ENCODE measurements at places on chromosomes 7 and 10.

DNA sequence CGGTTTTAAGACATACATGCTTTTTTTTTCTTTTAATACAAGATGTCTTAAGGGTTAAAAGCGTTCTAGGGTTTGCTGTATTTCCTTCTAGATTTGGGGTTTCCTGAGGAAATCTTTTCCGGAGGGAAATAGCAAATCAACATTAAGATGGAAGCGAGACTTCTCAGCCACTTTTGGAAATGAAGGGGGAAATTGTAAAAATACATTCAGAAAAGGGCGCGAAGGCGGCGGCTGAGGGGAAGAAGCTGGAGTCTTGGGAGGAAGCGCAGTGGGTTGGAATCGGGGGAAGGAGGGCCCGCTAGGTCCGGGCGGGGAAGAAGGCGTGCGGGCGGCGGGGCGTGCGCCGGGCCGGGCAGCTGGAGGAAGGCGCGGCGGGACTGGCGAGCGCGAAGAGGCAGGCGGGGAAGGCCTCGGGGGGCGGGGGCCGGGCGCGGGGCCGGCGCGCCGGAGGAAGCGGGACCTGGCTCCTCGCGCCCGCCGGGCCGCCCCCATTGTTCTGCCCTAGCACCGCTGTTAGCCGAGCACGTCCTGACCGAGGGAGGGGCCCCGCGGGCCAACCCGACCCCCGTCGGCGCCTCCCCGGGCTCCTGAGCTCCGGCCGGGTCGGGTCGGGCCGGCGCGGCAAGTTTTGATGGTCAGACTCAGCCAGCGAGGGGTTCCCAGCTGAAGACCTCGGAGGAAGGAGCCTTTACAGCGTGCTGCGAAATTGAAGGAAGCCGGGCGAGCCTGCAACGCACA lies 1.5 kb upstream of the SKIDA1 start:
- DNase-seq = no peak

GRCh38 chr7:17367502-17367901 lies 69.0 kb downstream of the AHR start:
- DNase-seq = no peak

DNA sequence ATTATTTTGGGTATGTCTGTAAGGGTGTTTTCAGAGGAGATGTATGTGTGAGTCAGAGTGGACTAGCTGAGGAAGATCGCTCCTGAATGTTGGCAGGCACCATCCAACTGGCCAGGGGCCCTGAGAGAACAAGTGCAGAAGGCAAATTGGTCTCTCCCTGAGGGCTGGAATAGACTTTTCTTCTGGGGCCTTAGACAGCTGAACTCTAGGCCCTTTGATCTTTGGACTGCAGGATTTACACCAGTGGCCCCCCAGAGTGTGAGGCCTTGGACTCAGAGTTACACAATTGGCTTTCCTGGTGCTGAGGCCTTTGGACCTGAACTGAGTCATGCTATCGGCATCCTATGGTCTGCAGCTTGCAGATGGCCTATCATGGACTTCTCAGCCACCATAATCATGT lies 217.2 kb downstream of the REEP3 start:
- no peak for DNase-seq

DNA sequence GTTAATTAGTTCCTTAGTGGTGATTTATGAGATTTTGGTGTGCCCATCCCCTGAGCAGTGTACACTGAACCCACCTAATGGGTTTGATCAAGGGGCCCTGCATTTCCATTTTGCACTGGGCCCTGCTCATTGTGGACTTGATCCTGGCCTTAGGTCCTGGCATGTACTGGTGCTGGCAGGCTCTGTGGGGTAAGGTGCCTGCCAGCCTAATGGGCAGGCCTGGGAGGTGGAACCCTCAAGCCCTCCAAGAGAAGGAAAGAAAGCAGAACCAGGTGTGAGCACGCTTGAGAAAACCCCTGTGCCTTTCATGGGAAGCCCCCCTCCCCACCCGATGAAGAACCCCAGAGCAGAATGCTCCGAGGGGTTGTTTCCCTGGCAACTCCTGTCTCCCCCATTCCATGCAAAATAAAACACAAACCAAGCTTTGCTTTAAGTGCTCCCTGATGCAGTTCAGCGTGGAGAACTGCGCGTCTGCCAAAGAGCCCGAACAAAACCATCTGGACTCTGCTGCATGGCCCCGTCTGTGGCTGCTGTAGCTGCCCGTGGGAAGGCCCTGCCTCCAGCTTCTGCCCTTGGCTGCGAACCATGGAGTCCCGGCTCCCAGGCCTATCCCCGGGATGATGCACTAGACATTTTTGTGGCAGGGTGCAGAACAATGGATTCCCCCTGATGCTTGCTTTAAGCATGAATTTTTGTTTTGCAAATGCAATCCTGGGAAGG lies 123.3 kb downstream of the PRPF18 start:
- no peak for DNase-seq

DNA sequence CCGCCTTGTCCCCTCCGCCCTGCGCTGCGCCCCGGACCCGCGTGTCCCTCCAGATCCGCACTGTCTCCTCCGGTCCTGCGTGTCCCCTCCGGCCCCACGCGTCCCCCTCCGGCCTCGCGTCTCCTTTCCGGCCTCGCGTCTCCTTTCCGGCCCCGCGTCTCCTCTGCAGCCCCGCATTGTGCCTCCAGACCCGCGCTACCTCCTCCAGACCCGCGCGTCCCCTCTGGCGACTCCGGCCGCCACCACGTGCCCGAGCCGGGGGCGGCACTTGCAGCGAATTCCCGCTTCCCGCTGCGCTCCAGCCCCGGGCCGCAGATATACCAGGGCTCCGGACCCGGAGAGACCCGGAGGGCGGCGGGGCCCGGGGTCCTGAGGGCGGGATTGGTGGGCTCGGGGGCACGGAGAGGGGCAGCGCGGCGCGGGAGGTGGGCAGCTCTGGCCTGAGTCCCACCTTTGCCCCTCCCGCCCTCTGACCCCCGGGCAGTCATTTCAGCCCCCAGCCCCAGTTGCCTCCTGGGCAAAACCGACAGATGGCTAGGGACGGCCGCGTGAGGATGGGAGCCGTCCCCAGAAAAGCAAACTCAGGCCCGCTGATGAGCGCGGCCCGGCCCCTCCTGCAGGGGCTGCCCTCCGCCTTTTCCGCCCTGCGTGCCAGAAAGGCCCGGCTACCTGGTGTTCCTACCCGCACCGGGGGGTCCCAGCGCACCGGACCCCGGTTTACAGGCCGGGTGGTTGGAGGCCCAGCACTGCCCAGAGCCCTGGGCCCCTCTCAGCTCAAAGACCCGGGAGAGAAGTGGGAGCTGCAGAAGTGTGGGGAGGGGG lies 56.5 kb downstream of the RBM17 start:
- DNase-seq = no peak

- DNase-seq = no peak
These were observed 7.0 kb downstream of the HHEX start for GRCh38 chr10:92696606-92697383.

- DNase-seq = no peak
These were observed 8.7 kb upstream of the POLD2 start for GRCh38 chr7:44132039-44132438.

- DNase-seq = no peak
These were observed 250.7 kb downstream of the RPS24 start for GRCh38 chr10:78284381-78284780.

DNA sequence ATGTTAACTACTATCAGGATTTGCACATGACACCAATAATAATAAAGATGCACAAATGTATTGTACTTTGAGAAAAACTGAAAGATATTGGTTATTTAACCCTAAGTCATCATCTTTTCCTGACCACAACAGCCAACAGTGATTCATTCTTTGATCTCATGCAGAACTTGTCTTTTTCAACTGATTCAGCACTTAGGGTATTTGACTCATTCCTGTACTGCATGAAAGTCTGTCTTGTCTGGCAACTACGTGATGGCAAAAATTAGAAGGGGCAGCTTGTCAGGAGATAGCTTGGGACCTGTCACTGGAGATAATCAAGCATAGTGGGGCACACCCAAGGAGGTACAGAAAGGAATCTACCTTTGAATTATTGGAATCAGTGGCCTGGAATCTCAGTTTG lies 77.8 kb upstream of the LRRC17 start:
- no peak for DNase-seq

- no peak for DNase-seq
These were observed 24.3 kb downstream of the FAM20C start for GRCh38 chr7:216360-217300.

- no peak for DNase-seq
These were observed 66.9 kb upstream of the UNC5B start for GRCh38 chr10:71145352-71145945.

GRCh38 chr7:101564778-101565211 lies 64.3 kb downstream of the MYL10 start:
- DNase-seq = no peak

- no peak for DNase-seq
These were observed 730.5 kb downstream of the ZWINT start for GRCh38 chr10:55630491-55631056.

- no peak for DNase-seq
These were observed 7.0 kb downstream of the NFKB2 start for GRCh38 chr10:102402512-102402896.

DNA sequence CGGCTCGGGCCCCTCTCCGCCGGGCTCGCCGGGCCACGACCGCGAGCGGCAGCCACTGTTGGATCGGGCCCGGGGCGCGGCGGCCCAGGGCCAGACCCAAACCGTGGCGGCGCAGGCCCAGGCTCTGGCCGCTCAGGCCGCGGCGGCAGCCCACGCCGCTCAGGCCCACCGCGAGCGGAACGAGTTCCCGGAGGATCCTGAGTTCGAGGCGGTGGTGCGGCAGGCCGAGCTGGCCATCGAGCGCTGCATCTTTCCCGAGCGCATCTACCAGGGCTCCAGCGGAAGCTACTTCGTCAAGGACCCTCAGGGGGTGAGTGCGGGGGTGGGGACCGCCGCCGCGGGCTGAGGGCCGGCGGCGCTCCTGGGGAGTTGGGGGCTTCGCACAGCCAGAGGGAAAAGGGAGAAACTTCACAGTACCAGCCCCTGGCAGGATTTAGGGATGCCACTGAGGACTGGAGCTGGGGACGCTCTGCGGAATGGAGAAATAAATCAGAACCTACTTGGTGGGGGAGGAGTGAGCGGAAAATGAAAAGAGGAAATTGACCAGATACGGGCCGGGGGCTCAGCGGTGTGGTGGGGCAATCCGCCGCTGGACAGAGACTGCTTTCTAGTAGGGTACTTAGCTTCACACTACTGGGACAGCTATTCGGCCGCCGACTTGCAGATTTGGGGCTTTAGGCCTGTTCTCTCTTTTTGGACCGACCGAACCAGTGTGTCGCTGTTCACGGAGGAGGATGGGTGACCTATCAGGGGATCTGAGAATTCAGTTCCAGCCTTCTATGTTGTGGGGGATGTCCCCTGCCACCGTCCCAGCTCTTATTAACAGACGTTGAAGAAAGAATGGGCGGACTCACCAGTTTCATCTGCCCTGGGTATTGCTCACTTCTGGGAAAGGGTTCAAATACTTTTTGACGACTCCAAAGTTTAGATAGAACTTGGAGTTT lies 669 bp downstream of the PI4K2A start:
- DNase-seq = no peak

DNA sequence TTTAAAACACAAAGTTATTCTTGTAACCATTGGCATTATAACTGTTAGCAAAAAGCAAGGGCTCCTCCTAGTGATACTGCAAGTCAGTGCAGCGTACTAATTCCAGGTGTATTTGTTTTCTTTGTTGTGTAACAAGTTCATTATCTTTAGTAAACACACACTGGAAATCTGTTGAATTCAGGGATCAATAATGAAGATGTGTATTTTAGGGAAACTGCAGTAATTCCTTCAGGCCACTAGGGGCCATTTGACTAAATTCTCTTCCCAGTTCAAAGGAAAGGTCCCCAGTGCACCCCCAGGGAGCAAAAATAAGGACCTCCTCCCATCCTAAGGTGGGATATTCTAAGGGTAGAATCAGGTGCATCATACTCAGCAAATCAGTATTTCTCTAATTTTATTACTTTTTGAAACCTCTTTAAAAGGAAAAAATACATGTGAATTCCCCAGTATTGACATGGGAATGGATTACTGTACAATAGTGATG lies 158.6 kb upstream of the LYZL1 start:
- DNase-seq = no peak

GRCh38 chr7:130941322-130942210 lies 207.6 kb upstream of the KLF14 start:
- DNase-seq = no peak

GRCh38 chr10:97714401-97715258 lies 1.1 kb downstream of the MARVELD1 start:
- no peak for DNase-seq

DNA sequence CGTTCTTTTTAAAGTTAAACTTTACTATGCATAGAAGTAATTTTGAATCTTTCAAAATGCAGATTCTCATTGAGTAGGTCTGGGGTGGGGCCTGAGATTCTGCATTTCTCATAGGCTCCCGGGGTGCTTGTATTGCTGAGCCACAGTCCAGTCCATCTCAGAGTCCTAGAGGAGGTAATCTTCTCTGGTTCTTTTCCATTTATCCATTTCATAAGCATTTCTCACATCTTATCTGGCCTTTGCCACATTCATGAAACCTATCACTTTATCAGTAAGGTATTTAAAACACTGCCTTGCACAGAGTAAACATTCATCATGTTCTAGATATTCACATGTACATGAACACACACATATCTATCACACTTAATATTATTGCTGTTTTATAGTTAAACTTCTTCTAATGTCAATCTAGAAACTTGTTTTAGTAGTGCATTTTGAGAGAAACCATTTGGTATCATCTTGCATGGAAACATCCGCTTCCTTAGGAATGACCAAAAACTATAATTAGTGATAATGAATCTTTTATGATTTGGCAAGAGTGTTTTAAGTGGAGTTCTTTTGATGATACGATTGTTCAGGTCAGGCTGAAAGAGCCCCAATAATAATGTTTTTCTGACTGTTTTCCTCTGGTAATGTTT lies 12.0 kb downstream of the GNAI1 start:
- no peak for DNase-seq

DNA sequence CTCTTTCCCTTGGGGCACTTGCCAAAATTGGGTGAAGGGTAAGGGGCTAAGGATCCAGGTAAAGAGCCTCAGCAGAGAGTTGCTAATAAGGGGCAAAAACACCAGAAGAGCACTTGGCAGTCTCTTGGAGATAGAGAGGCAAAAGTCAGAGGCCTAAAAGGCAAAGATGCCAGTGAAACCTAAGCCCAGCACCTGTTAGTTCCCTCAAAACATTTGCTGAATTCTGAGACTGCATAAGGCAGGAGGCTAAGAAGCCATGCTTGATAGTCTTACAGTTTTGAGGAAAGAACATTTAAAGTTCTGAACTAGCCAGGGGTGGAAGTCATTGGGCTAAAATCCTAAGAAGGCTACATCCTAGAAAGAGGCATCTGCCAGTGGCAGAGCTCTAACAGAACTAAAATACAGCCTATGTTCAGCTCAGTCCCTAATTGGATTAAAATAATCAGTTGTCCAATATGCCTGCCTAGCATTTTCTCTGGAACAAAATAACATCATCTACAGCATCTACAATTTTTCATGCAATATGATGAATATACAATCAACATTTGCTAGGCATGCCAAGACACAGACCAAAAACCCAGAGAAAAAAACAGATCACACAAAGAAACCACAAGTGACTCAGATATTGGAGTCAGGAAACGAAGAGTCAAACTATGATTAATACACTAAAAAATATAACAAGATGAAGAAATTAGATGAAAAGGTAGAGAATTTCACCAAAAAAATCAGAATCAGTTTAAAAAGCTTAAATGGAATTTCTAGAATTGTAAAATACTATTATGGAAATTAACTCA lies 7.7 kb downstream of the HTR7 start:
- DNase-seq = no peak

Data from stimulated activated CD4-positive, alpha-beta T cell treated with anti-CD3 and anti-CD28 coated beads, Interleukin-2, amount 100 ng/mL, for 4 hours (primary cell).